ENCODE measurements at places on chromosomes 6 and 20.

DNA sequence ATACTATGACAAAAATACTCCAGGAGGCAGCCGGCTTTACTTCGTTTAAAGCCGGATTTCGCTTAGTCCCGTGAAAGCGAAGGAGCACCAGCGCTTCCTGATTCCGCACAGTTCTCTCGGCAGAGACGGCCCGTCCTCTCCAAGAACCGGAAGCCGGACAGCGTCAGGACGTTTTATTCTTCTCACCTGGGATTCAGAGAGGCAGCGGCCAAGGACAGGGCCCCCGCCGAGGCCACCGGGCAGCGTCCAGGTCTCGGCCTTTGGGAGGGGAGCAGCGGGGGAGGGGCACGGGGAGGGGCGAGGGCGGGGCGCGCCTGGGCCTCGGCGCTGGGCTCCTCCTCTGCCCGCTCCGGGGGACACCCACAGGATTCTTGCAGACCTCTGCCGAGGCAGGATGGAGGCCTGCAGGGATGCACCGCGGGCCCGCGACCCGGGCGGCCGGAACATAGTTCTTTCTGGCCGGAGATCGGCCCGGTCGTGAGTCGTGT is 2.8 kb upstream of the DIDO1 start:
- DNase-seq, result peak; percentile 32

DNA sequence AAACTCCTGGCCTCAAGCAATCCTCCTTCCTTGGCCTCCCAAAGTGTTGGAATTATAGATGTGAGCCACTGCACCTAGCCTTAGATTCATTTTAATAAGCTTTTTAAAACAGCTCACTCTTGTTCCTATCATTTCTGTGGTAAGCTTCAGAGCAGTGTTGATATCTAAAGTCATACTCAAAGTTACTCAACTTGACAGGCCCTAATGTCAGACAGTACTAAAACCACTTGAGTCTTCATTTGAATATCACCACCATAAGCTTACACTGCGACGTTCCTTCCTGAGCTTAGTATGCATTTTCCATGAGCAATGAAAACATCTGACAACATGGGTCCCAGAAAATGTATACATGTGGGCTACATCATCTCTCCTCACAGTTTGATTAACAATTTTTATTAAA is 6.0 kb downstream of the FUCA2 start:
- DNase-seq, result no peak

GRCh38 chr20:51955756-51956155 is 153.4 kb upstream of the SALL4 start:
- no peak for DNase-seq

GRCh38 chr6:34027445-34027936 is 118.4 kb downstream of the GRM4 start:
- peak; percentile 80 for DNase-seq

GRCh38 chr20:51059862-51060261 is 37.0 kb upstream of the KCNG1 start:
- no peak for DNase-seq

GRCh38 chr20:24766143-24766527 is 182.9 kb upstream of the CST7 start:
- DNase-seq, result no peak

GRCh38 chr6:6005051-6006005 is 1.4 kb downstream of the NRN1 start:
- no peak for DNase-seq

- DNase-seq, result no peak
Observed at GRCh38 chr6:159687341-159687740, 5.7 kb downstream of the SOD2 start.

DNA sequence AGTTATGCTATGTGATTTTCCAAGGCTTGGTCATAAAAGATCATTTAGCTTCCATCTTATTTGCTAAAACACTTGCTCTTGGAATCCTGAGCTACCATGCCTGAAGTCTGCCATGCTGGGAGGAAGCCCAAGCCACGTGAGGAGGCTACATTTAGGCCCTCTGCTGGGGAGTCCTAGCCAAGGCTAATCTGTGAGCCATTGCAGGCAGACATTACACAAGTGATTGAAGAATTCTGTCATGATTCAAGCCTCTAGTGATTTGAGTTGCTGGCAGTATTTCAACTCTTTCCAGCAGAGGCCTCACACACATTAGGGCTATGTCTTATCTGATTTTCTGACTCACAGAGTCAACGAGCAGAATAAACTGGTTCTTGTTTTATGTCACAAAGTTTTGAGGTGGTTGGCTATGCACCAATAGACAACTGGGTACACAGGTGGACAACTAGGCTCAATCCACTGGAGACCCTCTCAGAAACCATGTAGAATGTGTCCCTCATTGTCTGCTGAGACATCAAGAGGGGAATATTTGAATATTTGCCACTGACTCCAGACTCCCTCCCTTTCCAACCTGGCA is 227.2 kb upstream of the SULF2 start:
- DNase-seq, result no peak

- no peak for DNase-seq
Observed at GRCh38 chr6:149007846-149008245, 261.0 kb downstream of the UST start.

DNA sequence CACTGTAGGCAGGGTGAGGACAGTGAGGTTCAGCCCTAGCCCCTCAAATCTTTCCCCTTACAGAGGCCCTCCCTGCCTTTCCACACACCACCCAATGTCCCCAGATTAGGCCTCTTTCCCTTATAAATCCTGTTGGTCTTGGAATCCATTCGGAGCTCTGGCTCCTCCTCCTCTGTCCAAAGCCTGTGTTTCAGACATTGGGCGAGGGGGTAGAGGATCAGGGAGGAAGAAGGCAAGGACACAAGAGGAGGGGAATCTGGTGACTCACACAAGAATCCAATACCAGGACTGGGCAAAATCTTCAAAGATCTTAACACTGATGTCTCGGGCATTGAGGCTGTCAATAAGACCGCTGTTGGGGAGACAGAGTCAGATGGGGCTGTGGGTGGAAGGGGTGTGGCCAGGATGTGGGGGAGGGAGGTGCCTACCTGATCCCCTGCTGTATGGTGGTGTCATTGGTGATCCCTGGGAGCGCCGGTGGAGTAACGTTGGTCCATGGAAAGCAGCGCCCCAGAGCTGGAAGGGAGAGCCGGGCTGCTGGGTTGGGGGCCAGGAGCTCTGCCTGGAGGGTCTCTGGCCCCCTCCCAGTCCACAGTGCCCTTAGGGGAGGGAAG is 7.6 kb downstream of the SLC44A4 start:
- no peak for DNase-seq

DNA sequence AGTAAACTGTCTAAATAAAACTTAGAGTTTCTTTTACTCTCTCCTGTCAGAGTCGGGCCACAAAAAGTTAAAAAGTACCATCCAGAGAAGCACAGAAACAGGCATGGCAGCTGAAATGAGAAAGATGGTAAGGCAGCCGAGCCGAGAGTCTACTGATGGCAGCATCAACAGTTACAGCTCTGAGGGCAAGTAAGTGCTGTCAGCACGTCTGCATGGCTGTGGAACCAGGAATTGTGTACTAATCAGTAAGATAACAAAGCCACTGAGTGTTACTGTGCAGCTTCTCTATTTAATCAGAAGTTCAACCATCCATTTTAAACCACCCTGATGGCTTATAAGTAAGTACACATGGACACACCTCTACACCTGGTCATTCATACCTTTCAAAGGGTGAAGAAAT is 231.3 kb upstream of the KCNQ5 start:
- DNase-seq, result no peak

GRCh38 chr6:51854876-51855275 is 232.5 kb downstream of the PKHD1 start:
- no peak for DNase-seq

DNA sequence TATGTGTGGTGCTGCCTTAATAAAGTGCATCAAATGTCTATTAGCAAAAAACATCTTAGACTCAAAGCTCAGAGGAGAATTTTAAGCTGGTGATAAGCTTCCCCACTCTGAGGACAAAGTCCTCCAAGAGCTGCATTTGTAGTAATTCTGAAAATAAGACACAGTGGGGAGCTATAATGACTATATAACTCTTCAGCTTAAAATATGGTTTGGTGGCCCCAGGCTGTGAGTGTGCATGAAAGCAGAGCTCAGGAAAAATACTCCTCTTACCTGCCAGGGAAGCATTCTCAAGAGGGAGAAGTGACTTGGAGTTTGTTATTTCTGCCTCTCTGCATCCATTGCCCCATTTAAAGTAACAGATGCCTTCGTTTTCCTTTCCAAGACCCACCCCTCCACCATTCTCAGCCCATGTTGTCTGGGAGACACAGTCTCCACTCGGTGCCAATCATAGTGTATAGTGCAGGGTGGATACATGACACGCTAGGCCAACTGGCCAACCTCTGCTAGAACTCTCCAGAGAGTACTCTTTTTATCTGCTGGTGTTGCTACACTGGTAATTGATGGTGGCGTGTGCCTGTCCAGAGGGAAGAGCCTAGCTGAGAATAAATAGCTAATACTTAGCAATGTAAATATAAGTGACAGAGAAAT is 229.2 kb downstream of the PHF3 start:
- DNase-seq, result no peak

GRCh38 chr6:169894377-169894960 is 143.0 kb downstream of the ERMARD start:
- DNase-seq, result no peak

DNA sequence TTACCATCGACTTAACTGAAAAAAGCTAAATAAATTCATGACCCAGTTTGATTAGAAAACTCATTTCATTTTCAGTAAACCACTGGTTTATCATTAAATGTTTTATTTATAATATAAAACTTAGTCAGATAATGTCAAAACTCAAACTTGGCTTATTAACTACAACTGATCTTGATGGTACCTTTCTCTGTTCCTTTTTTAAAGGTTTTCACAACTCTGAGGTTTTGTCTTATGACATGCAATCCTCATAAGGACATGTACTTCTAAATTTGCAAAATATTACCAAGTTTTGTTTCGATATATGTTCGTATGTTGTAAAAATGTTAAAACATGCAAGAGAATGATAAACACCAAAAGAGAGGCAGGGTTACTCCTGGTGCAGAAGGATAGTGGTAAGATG is 82.5 kb upstream of the PDE10A start:
- DNase-seq, result no peak

DNA sequence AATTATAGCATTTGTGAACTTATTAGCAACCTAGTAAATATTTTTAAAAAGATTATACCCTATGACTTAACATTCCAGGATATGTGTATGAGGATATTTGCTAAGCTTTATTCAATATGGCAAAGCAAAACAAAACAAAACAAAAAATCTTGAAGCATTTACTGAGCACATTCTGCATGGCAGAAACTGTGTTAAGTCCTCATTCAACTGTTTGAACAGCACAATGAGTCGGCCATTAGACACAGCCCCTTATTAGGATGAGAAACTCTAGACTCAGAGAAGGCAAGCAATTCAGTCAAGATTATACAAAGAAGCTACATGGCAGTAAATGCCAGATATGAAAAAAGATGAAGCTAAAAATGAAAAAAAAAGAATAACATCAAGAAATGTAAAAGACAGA is 70.1 kb upstream of the IYD start:
- DNase-seq, result no peak

GRCh38 chr6:137351890-137352289 is 132.7 kb upstream of the IFNGR1 start:
- DNase-seq, result no peak

DNA sequence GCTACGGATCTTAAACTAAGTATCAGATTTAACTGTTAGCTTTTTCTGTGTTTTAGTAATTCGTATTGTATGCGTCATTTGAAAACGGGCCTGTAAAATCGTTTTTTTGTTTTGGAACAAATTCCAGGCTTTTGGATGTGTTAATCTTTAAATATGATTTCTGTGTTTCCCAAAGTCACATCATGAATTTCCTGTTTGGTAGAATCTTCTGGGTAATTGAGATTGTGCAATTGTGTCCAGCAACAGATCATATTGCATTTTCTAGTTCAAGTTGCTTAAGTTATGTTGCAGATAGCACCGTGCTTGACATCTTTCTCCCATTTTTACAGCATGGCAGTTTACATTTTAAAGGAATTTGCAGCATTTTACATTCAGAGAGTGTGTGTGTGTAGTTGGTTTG is 1.9 kb downstream of the MAPK14 start:
- DNase-seq, result no peak

- no peak for DNase-seq
Observed at GRCh38 chr20:53174454-53174853, 202.3 kb downstream of the TSHZ2 start.

DNA sequence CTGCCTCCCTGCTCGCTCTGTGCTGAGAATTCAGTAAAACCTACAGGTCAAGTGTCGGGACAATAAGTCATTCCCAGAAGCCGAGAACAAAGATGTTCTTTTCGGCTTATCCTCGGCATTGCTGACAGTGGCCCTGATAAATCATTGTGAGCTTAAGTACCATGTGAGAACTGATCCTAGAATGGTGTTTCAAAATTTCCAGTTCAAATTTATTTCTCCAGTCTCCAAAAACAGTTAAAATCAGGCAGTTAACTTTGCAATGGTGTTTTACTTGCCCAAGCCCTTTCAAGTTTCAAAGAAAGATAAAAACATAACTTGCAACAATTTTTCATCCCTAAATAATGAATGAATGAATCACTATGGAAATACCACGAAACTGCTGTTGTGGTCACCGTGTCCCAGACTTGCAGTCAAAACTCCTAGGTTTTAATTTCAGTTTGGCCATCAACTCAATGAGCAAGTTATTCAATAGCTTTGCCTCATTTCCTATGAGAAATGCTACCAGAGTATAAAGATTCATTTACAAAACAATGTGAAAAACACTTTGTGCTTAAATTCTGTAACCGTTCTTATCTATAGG is 4.3 kb downstream of the ATP5F1E start:
- no peak for DNase-seq

- no peak for DNase-seq
Observed at GRCh38 chr20:62411479-62412193, 4.6 kb upstream of the CABLES2 start.

DNA sequence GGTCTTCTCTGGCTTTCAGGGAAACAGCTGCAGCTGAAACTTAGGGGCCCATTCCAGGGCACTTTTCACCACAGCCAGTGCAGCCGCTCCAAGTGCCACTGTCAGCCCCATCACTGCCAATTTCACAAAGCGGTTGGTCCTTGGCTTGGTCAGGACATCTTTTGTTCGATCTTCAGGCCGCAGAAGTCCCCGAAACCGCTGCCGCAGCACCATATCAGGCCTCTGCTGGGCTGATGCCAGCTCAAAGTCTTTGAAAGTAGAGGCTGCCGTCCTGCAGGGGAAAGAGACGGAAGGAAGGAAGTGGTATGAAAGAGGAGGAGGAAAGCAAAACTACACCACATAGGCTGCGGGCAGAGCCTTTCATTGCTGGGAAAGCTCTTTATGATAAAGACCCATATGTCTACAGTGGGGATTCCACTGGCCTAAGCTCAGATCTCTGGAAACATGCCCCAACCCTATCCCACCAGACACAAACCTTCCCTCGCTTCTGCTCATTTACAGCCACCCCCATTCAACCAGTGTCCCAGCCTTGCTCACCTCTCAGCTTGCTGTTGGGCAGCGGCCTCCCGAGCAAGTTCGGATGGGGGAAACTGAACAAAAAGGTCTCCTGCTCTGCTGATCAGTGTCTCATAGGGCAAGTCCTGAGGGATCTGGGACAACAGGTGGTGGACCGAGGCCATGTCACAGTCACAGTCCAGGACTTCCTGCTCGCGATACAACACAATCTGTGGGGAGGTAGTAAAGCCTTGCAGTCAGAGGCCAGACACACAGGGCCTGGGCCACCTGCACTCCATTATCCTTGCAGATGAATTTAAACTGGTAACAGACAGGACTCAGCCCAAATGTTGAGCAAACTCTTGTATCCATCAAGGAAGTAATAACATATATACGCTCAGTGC is 23.5 kb downstream of the TBC1D20 start:
- peak; percentile 74 for DNase-seq

GRCh38 chr6:64000818-64001491 is 365.4 kb downstream of the PHF3 start:
- no peak for DNase-seq
